Liver (tissue), 10 donors: ENCODE measurements at places on chromosomes 5 and 9. TPM values are rescaled to one million over a fixed set of nuclear protein-coding genes. Genes with fewer than 3 reads are reported as not detected.

DNA sequence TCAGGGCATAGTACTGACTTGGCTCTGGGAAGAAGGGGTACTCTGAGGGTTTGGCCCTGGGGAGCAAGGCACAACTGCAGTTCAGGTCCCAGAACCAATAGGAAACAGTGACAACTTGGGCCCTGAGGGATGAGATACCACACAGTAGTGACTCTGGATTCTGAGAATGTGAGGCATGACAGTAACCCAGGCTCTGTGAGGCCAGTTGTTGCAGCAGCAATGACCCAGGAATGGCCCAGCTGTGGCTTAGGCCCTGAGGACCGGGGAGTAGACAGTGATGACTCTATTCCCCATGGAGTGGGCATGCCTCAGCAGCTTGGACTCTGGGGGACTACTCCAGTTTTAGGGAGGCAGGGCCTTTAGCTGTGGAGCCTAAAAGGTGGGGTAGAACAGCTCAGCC, 21.5 kb upstream of the NFIL3 start:
- H3K36me3 ChIP-seq, result no peaks in the 10 kb centered on the region
- H3K27ac ChIP-seq, result no peak overlapping the region
- no peaks in the 10 kb centered on the region for H3K27me3 ChIP-seq
- no peak overlapping the region for H3K4me3 ChIP-seq
- DNase-seq, result no peak

- no peak overlapping the region for H3K4me3 ChIP-seq
- H3K27me3 ChIP-seq, result no peaks in the 10 kb centered on the region
- no peak for DNase-seq
- no peaks in the 10 kb centered on the region for H3K36me3 ChIP-seq
Measured at GRCh38 chr5:142495531-142495930, 170.7 kb upstream of the SPRY4 start.

Gene NTNG2
- total RNA-seq, result 0.28 TPM

DNA sequence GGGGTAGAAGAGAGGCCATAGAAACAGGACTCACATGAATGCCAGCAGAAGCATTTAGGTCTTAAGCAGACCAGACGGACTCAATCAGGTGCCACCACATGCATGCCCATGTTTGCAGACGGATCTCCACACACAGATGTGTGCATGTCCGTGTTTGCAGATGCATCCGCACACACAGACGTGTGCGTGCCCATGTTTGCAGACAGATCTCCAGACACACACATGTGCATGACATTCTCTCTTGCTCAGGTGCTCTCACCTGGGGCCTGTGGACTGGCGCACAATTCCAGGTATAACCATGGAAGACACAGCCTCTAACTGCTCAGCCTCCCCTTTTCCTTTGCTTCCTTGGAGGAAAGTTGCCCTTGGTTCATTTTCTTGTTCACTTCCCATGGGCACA, 148.3 kb downstream of the CACNA1B start:
- H3K27me3 ChIP-seq, result peaks cover 4% of the 10 kb centered on the region
- no peak overlapping the region for H3K4me3 ChIP-seq
- H3K4me1 ChIP-seq, result peaks cover 6% of the 10 kb centered on the region
- DNase-seq, result no peak
- no peak overlapping the region for H3K27ac ChIP-seq

GRCh38 chr9:38048316-38048969, 20.6 kb downstream of the SHB start:
- H3K36me3 ChIP-seq, result no peaks in the 10 kb centered on the region
- peaks cover 13% of the 10 kb centered on the region for H3K4me1 ChIP-seq
- H3K27ac ChIP-seq, result peak overlapping the region; percentile 85
- H3K27me3 ChIP-seq, result no peaks in the 10 kb centered on the region
